Activated T-cell treated with anti-CD3 and anti-CD28 coated beads for 4 hours (primary cell): ENCODE measurements at places on chromosomes 12 and 14.

- no peak for DNase-seq
Measured at GRCh38 chr14:90062127-90062794, 467 bp downstream of the KCNK13 start.

GRCh38 chr12:12705838-12706520 lies 10.0 kb upstream of the GPR19 start:
- peak; percentile 24 for DNase-seq

DNA sequence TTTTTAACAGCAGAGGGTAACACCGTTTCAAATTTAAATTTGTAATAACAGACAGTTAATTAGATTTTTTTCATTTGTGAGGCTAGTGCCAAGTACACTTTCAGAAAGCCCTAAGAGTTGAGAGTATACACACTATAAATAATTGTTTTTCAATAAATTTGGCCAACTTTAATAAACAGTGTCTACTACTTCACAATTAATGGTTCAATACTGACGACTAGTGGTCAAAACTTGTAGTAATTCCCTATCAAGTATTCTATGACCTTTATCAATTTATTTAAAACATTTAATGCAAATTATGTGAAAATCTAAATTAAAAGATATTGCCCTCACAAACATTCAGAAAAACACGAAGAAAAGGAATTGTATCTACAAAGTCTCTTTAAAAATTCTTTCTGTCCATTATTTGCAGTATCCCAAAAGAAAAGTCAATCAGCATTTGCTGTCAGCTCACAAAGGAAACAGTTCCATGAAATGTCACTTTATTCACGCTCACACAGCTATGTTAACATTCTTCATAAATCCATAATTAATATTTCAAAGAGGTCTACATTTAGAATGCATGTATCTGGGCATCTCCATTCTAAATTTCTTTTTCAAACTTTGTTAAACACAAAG lies 91.2 kb downstream of the CEP128 start:
- no peak for DNase-seq

DNA sequence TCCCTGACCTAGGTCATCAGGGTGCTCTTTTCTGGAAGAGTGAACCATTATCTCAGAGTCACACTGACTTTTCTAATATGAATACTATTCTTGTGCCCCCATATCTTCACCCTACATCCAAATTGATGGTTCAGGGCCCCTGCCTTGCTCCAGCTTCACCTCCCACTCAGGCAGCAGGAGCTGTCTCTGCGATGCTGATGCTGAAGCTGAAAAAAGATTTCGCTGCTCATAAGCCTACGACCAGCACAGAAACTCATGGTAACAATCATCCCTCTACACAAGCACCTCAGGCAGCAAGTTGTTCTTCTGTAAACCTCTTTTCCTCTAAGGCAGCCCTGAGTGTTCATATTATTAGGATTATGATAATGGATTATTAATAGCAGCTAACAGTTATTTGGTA lies 3.2 kb downstream of the ARF3 start:
- no peak for DNase-seq

- DNase-seq, result no peak
Measured at GRCh38 chr14:22174412-22175277, 414.4 kb downstream of the DAD1 start.

DNA sequence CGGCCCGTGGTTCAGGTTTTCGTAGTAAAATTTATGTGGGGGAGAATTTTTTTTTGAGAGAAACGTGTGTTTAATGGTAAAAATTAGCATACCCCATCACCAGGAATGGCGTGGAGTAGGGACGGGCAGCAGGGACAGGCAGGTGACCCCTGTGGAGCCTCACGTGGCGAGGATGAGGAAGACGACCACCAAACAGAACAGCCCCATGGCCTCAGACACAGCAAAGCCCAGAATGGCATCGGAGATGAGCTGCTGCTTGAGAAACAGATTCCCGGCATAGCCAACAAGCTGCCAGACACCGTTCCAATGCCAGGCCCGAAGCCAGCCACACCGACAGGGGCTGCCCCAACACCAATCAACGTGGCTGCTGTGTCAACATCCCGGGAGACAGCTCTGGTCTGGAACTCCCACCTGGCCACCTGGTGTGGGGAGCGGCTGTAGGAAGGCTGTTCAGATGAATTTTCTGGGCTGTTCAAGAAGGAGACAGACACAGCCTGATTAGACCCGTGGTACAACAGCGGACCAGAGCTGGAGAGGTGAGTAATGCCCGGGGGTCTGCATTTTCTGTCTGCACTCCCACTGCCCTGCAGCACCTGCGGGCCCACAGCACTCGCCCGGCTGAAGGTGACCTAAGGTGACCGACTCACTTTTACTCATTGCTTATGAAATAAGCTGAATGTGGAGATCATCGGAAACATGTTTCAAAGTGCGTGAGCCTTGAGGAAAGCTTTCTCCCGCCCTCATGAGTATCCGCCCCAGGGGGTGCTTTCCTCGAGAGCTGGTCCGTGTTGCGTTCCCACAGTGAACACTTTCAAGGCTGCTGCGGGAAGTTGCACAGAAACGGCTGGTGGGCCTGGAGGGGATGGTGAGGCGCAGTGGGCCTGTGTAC lies 10.6 kb downstream of the TMEM121 start:
- no peak for DNase-seq

DNA sequence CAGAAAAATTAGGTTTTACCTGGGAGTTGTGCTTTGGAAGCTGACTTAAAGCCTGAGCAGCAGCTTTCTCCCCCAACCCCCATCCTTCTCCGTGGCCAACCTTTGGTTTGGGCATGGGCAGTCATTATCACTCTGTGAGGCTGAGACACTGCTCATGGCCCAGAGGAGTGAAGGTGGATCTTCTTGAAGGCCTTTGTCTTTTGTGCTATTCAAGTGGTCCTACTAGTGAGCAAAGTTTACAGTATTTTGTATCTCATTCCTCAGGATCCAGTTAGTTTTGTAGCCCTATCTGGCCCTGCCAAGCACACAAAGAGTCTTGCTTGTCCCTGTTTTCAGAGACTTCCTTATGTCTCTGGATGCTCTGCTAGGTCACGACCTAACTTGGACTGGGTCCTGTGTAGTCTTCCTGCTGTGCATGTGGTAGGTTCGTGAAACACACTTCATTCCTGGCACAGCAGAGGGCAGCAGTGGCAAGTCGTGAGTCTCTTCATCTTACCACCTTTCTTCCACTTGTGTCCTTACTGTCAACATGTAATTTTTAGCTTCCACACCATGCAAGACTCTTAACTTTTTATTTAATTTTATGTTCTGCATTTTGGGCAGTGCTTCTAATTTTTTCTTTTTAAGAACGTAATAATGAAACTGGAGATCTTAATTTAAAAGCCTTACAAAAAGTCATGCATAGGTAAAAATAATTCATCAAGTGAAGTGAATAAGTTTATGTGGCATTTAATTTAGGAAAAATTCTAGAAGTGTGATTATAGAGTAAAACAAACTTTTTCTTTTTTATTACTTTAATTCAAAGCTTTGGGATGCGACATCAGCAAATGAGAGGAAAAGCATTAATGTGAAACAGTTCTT lies 53.7 kb downstream of the APAF1 start:
- DNase-seq, result peak; percentile 11

DNA sequence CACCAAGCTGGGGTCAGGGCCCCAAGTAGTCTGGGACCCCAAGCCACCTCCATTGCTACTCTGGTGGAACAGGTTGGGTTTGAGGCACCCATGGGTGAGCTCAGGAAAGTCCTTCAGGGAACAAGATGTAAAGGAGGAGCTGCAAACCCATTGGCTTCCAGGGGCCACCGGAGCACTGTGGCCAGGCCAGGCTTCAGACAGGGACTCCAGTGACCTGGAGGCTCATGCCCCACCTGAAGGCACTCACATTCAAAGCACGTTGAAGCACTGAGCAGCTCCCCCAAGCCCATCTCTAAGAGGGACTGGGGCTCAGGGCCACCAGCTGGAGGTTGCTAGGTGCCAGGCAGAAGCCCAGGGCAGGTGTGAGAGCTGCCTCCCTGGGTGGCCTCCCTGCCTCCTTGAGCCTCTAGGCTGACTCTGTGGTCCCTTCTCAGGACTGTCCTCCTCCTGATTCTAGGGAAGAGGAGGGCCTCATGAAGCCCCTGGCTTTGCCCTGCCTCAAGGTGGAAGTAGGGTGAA lies 49.1 kb downstream of the FAM222A start:
- no peak for DNase-seq

GRCh38 chr12:97573901-97574300 lies 111.3 kb downstream of the RMST start:
- DNase-seq, result no peak

DNA sequence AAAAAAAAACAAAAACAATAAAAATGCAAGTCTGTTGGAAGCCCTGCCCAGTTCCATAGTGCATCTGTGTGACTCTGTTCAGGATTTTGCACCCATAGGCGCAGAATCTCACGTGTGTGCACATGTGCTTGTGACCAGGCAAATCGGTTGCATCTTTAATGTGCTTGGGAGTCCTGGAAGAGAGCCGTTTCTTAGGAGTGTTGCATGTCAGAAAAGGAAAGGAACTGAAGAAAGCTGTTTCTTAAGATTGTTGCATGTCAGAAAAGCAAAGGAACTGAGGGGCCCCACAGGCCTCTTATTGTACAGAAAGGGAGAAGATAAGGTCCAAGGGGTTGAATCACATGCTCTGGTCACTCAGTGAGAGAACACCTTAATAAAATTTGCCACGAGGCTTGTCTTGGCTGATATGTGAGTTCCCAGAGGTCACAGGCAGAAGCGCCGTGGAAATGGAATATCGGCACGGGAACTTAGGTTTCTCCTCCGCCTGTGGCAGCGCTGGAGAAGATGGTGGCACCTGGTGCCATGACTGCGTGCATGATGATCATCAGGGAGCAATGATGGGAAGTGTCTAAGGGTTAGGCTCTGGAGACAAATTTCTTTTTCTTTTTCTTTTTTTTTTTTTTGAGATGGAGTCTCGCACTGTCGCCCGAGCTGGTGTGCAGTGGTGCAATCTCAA lies 90.0 kb downstream of the LRRC74A start:
- DNase-seq, result no peak

- no peak for DNase-seq
Measured at GRCh38 chr12:13981990-13982389, 588 bp upstream of the GRIN2B start.

GRCh38 chr14:51880835-51881580 lies 20.6 kb downstream of the GNG2 start:
- no peak for DNase-seq

- DNase-seq, result no peak
Measured at GRCh38 chr12:109098183-109098604, 797 bp downstream of the UNG start.

DNA sequence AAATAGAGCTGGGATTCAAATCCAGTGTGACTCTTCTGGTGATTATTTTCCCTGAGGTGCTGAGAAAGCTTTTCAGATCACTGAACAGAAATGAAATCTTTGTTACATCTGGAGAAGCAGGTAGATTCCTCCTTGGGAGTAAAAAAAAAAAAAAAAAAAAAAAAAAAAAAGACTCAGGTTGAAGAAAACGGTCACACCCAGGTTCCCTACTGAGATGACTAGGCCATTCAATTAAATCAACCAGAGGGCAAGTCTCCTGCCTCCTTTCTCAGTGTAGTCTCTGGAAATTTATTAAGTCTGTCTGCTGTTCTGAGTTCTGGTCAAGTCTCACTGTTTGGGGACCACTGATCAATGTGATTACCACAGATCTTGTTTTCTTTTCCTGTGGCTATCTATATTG lies 24.0 kb downstream of the ARG2 start:
- no peak for DNase-seq

DNA sequence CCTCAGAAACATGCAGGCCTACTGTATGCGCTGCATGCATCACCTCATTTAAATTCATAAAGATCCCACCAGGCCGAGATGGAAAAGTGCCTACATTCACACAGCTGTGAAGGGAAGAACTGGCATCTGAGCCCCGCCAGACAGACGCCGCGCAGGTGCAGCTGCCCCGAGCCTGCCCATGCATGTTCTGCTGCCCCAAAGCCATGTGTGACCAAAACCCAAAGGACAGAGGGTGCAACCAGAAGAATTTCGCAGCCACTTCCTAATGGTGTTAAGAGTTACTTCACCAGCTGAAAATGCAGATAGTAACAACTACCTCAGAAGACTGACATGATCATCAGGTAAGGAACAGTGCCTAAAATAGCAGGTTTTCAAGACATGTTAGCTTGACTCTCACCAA lies 13.5 kb upstream of the KRT8 start:
- DNase-seq, result no peak

GRCh38 chr14:100341301-100342031 lies 18.3 kb downstream of the SLC25A47 start:
- DNase-seq, result no peak

DNA sequence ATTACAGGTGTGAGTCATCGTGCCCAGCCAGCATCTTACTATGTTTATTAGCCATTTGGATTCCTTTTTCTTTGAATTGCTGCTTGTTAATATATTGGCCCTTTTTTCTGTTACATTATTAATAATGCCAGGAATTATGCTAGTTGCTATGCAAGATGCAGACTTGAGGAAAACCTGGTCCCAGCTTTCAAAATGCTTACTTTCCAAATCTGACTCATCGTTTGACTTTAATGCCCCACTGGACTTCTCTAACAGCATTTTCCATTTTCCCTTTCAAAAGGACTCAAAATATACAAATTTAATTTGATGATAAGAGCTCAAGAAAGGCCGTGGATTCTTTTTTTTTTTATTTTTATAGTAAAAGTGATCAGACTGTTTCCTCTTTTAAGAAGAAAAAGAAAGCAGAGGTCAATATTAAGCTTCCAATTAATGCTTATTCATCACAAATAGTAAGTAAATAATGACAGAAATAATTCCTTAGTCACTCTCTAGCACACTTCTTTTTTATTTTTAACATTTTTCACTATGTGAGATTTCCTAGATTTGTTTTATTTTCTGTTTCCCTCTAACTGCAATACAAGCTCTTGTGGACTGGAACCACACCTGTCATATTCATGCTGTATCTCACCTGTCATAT lies 146.1 kb upstream of the FGD4 start:
- DNase-seq, result no peak

DNA sequence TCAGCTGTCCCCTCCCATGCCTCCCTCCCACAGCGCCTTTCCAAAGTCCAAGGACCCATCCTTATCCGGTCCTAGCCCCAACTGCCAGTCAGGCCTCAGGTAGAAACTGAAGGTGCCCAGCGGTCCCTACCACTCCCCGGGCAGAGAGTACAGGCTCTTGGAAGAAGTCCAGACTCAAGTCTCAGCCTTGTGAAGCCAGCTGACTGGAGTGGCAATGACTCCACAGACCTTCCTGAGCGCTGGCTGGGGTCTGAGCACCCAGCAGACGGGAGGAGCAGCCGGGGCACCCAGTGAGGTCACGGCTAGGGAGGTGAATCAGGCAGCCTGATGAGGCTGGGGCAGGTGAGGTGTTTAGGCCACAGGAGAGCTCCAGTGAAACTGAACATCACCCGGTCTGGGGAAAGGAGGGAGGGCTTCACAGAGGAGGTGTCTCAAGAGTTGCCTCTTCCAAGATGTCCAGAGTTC lies 60.0 kb downstream of the ITPK1 start:
- no peak for DNase-seq

GRCh38 chr12:8226355-8226754 lies 1.1 kb downstream of the FAM90A1 start:
- DNase-seq, result no peak

DNA sequence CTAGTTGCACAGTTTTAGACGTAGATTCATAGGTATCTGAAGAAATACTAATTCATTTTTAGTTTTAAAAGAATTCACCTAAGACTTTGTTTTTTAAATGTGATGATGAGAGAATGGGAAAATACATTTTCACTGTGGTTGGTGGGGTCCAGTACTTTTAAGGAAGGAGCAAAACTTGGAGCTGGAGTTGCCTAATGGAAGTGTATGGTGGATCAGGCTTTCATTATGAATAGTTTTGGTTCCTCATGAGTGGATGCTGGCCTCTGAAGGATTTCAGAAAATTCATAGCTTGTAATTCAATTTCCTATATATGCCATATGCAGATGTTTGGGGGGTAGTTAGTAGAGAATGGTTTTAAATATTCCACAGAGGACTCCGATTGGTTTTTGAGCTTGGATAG lies 27.1 kb downstream of the STK38L start:
- no peak for DNase-seq

- DNase-seq, result no peak
Measured at GRCh38 chr14:80607430-80608190, 333.9 kb downstream of the CEP128 start.
